GM13977 (cell line): ENCODE measurements at places on chromosomes 2 and 18.

DNA sequence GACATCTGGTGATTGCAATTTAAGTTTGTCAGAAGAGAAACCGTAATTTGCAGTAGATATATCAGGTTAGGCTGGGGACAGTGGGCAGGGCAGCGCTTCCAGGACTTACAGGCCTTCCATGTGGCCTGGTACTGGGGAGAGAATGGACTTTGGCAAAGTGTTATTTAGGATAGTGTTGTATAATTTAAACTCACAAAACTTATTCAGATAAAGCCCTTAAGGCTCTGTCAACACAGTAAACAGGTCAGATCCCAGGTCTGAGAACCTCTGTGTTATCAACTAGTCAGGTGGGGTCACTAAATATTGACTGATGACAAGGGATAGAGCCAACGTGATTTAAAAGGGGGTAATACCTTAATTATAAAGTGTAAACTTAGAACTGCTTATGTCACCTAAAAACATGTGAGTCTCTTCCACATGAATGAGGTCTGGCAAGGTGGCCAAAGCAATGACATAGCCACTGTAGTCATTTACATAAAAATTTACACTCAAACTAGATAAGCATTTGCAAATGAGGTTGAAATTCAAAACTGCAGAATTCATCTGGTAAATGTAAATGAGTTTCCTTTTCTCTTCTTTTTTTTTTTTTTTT, 80.2 kb upstream of the DNMT3A start:
- peak; percentile 43 for DNase-seq

GRCh38 chr2:205808486-205809121, 126.3 kb downstream of the NRP2 start:
- no peak for DNase-seq

DNA sequence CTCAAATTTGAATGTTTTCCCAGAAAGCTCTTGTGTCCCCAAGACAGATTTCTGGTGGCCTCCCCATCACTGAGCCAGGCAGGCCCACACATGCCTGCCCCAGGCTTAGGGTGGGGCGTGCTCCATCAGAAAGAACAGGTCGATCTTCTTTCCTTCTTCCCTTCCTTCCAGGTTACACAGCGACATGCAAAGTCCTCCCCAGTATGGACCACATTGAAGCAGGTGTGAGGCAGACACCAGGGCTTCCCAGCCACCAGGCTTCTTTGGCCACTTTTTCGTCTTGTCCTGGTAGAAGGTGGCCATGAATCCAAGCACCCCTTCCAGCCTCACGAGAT, 41.4 kb upstream of the LAPTM4A start:
- no peak for DNase-seq

DNA sequence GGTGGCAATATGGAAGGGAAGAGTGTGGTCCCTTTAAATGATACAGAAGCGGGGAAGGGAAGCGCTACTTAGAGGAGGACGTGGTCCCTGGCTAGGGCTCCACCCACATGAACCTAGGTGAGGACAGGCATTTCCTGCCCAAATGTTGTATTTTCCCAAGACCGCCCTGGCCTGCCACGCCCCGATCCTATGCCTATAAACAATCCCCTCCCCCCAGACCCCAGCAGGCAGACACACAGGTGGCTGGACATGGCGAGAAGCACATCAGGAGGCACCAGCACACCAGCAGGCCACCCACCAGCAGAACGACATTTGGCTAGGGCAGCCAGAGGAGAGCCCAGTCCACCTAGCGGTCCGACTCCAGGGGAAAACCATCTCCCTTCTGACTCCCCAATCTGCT, 47.2 kb downstream of the METTL8 start:
- no peak for DNase-seq

DNA sequence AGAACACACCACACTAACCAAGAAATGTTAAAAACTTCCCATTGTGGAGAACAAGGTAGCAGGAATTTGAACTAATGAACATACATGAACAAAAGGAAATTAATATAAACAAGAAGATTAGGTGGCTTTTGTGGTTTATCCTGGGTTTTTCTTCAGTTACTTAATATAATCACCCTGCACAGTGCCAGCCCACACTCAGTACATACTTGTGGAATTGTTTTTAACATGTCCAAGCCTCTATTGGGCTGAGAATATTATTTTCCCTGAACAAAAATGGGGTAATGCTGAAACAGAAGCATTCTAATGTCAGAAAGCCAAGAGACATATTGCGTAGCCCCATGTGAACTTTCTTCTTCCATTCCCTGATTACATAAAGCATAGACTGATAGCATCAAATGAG, 202.8 kb downstream of the DNER start:
- DNase-seq: no peak

GRCh38 chr2:85472261-85472660, 53.7 kb downstream of the SH2D6 start:
- no peak for DNase-seq

- no peak for DNase-seq
Measured at GRCh38 chr2:53127061-53127650, 640.4 kb upstream of the CHAC2 start.

DNA sequence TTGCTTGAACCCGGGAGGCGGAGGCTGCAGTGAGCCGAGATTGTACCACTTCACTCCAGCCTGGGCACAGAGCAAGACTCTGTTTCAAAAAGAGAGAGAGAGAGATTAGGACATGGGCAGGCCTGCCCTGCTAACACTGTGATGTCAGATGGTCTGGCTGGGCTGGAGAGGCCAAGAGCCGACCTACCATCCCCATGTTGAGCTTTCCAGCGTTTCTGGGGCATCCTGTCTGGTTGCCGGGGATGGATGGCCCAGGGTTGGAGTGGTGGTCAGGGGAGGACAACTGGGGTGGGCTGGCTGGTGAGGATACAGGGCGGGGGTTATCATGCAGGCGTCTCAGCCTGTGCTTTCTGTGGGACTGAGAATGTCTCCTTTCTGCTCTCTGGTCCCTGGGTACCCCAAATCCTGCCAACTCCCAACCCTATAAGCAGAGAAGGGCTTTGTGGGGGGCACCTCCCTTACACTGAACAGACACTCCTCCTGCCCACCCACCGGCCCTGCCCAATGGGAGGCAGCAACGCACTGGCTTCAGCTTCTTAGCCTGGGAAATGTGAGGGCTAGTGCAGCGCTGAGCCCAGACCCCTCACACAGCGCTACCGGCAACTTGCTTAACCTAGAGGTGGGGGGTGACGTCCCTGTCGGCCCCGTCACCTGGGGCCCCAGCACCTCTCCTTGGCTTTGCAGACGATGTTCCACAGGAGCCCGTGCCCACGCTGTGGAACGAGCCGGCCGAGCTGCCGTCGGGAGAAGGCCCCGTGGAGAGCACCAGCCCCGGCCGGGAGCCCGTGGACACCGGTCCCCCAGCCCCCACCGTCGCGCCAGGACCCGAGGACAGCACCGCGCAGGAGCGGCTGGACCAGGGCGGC, 5.4 kb downstream of the SNORC start:
- peak; percentile 60 for DNase-seq

DNA sequence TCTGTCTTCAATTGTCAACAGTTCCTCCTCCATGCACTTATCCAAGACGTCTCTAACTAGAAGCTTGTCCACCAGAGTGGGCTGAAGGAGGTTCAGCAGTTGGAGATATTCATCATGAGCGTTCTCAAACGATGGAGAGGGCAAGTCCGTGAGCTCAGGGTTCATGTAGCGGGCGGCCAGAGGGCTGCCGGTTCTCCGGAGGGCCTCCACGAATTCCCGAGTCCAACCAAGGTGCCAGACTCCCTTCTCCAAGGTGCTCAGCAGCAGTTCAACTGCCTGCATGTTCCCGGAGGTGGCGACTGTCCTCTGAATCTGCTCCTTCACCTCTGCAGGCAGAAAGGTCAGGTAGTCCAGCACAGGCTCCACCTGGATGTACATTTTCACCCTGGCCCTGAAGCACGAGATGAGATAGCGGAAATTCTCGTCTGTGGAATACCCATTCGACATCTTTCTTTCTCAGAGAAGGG, 590 bp downstream of the IFIH1 start:
- DNase-seq: no peak

DNA sequence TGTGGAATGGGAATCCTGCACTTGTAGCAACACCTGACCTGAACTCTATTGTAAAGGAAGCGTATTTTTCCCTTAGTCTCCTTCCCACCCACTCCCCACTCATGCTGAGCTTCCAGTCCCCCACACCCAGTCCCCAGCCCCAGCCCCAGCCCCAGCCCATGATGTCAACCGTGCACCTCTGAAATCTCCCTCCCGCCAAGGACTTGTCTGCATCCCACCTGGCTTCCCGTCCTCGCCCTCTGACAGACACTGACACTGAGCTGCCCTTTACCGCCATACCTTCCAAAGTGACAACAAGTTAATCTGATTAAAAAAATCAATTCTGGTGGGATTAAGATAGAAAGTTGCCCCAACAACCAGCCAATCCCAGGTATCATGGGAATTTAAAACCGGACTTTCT, 213.6 kb upstream of the CELF4 start:
- no peak for DNase-seq

DNA sequence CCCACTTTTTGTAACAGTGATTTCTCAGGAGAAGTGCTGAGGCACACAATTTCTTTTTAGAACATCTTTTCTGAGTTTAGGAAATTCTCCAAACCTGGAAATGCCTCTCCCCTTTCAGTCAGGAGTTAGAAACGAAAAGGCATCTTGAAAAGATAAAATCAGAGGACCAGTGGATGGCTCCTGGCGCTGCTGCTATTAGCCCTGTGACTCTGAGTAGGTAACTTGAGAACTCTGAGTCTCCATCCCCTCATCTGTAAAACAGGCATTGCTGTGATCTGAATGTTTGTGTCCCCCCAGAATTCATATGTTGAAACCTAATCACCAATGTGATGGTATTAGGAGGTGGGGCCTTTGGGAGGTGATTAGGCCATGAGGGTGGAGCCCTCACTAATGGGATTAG, 50.2 kb downstream of the EHD3 start:
- DNase-seq: no peak

GRCh38 chr2:51013933-51014526, 17.9 kb downstream of the NRXN1 start:
- no peak for DNase-seq

DNA sequence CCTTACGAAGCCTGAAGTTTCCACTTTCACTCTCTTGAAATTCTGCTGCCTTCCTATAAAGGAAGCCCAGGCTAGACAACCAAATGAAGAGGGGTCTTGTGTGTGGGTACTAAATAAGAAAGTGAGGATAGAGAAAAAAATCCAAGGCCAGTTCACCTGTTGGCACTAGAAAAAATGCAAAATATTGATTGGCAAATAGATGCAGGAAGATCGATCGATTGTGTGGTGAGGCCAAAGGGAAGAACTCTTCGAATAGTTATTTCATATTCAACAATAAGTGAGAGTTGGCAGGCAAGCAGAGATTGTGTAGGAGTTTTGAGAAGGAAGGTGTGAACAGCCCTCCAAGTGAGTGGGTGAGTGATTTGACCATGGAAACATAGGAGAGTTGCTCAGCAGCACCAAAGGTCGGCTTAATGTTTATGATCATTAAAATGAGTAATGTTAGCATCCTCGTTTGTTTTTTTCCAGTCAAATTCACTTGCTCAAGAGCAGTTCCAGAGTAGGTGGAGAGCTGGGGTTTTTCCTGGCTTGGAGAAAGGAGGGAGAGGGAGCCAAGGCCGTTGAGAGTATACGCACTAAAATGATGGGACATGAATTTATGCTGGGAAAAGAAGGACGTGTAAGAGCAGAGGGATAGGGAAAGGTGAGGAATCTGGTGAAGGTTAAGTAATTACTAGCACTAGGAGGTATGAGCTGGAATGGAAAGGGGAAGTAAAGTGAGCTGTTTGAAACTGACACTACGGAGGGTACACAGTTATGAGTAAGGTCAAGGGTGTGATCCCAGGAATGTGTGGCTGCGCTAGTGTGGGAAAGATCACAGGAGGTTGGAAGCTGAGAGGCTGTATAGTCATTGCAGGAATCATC, 1.1 kb upstream of the NAPG start:
- DNase-seq: no peak

GRCh38 chr18:1784113-1784512, 787.2 kb downstream of the METTL4 start:
- no peak for DNase-seq

DNA sequence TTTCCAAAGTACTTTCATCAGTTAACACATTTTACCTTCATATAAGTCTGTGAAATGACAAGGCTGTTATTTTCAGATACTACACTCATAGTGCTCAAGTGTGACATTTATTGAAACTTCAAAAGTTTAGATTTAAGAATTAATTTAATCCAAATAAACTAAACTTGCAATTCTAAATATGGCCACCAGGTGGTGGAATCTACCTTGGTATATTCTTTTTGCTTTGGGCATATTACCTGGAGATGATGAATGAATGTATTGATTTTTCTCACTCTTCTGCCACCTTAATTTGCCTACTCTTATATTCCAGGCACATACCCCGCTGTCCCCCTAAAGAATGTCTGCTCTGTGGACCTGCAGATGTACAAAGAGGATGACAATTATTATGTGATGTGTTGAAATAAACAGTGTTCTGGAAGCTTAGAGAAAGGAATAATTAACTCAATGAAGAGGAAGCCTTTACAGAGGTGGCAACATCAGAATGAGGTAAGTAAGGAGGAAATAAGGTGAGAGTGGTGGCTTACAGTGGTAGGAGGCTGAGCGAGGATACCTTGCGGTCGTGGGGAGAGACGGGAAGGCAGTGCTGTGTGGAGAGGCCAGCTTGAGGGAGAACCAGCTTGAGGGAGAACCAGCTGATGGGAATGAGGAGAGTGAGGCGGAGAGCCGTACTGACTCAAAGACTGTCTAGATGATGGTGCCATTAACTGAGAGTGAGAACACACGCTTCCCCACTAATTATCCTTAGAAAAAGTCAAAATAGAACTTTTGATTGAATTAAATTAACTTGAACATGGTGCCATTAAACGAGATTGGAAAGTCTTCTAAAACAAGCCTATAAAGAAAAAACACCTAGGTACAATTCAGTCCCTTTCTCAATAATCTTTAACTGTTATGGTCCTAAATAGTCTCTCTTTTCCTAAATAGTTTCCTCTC, 179.5 kb downstream of the CELF4 start:
- peak; percentile 67 for DNase-seq

GRCh38 chr2:235605312-235606003, 111.6 kb downstream of the AGAP1 start:
- no peak for DNase-seq

GRCh38 chr2:199469514-199470360, 12.0 kb upstream of the SATB2 start:
- peak; percentile 19 for DNase-seq

DNA sequence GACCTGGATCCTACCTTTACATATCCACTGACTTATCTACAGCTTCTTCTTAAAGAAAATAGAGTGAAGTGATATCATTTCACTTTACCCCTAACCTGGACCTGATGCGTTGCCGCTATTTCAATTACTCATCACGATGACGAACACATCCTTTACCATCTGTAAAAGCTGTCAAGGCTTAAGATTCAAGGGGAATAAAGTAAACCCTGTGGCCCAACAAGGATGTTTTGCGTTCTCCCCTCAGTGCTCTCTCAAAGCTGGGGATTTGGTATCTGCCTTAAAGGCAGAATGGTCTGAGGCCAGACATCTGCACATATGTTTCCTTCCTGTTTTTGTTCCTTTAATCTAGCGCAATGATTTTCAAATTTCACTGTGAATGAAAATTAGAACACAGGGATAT, 100.1 kb upstream of the KLF7 start:
- DNase-seq: no peak
